ENCODE measurements at places on chromosomes 7 and 10. TPM values are rescaled to one million over a fixed set of nuclear protein-coding genes. Genes with fewer than 3 reads are reported as not detected.
A peak's percentile ranks its signal among the peaks of the same experiment; 100 is the strongest.

DNA sequence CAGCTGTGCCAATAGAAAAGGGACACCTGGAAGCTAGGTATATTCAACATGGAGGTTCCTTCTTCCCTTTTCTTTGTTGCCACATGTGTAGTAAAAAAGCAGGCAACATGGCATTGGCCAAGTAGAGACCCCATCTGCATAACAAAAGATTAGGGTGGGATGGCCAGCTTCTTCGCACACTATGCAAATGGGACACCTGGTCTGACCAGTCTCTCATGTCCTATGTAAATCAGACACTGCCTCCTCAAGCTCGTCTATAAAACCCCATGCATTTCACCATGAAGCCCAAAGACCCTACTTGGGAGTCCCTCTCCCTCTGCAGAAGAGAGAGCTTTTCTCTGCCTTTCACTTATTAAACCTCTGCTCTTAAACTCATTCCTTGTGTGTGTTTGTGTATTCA is 53.9 kb downstream of the MYL10 start:
- H3K27me3 ChIP-seq, result peaks cover 7% of the 10 kb centered on the region
- no peaks in the 10 kb centered on the region for H3K4me1 ChIP-seq
- no peak overlapping the region for H3K27ac ChIP-seq
- no peak for DNase-seq
- no peak overlapping the region for H3K4me3 ChIP-seq

- peaks cover 4% of the 10 kb centered on the region for H3K4me1 ChIP-seq
- DNase-seq, result peak; percentile 65
- no peaks in the 10 kb centered on the region for H3K36me3 ChIP-seq
- no peak overlapping the region for H3K4me3 ChIP-seq
These were observed 198.9 kb downstream of the REEP3 start for GRCh38 chr10:63720072-63720537.

The ELN gene
- total RNA-seq, result not detected

GRCh38 chr7:84232646-84233045 is 38.1 kb upstream of the SEMA3A start:
- H3K4me3 ChIP-seq, result no peak overlapping the region
- DNase-seq, result no peak
- H3K27me3 ChIP-seq, result no peaks in the 10 kb centered on the region

The GNAI1 gene
- total RNA-seq, result 16.8 TPM

The TWIST1 gene
- total RNA-seq, result 1.0 TPM

DNA sequence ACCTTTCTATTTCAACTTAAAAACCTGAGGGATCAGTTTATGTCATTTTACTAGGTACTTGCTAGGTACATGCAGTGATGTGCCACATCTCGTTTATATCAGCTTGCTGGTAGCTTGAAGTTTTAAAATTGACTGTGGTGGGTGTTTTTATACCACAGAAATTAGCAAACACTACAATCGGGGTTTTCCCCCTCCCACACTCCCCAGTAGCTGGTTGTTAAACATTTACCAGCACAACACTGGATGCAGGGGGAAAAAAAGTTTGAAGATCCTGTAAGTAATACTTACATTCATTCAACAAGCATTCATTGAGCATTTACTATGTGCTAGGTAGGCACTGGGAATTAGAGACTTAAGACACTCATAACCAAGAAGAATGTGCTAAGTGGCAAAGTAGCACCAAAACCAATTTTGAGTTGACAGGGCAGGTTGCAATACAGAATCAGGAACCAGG is 32.6 kb downstream of the USP6NL start:
- no peak overlapping the region for H3K27ac ChIP-seq
- H3K4me1 ChIP-seq, result no peaks in the 10 kb centered on the region
- no peaks in the 10 kb centered on the region for H3K36me3 ChIP-seq
- H3K27me3 ChIP-seq, result no peaks in the 10 kb centered on the region
- no peak for DNase-seq

- peaks cover 68% of the 10 kb centered on the region for H3K27me3 ChIP-seq
- DNase-seq, result no peak
- H3K27ac ChIP-seq, result no peak overlapping the region
- no peak overlapping the region for H3K4me3 ChIP-seq
- no peaks in the 10 kb centered on the region for H3K4me1 ChIP-seq
These were observed 82.0 kb downstream of the FGFR2 start for GRCh38 chr10:121516093-121516865.

The FAM25C gene
- total RNA-seq, result not detected

DNA sequence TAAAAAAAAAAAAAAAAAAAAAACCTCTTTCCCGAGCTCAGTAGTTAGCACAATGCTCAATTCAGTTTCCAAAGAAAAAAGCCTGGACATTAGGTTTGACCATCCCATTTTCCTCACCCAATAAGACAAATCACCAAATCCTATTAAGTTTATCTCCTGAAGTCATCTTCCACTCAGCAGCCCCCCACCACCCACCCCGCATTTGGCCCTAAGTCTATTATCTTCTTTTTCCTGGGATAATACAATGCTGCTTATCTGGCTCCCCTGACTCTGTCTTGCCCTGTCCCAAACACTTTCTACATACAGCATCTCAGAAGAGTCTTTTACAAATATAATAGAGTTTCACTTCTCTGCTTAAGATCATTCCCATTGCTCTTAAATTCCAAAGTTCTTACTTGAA is 17.8 kb upstream of the LMOD2 start:
- H3K27ac ChIP-seq, result no peak overlapping the region
- H3K27me3 ChIP-seq, result no peaks in the 10 kb centered on the region
- DNase-seq, result no peak
- no peak overlapping the region for H3K4me3 ChIP-seq

The TMEM139 gene
- total RNA-seq, result 131 TPM

GRCh38 chr10:120644556-120645410 is 187.8 kb downstream of the PLPP4 start:
- H3K27ac ChIP-seq, result no peak overlapping the region
- no peaks in the 10 kb centered on the region for H3K36me3 ChIP-seq
- H3K4me1 ChIP-seq, result no peaks in the 10 kb centered on the region
- H3K4me3 ChIP-seq, result no peak overlapping the region
- 0 out of 2 replicates have a peak, but pooled peaks cover 5% of the 10 kb centered on the region for H3K27me3 ChIP-seq

DNA sequence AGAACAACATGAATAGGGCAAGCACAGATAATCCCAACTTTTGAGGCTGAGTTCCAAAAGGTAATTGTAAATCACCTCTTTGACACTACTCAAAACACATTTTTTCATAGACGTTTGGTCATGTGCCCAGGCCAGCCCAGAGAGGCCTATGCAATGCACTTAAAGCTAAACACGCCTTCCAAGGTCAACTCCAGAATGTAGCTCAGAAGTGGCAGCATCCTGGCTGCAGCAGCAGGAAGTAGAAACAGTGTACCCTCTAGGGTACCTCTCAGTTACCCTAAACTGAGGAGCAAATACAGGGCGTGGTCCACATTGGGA is 58.7 kb downstream of the OSBPL3 start:
- peaks cover 55% of the 10 kb centered on the region for H3K4me1 ChIP-seq
- H3K27ac ChIP-seq, result peak overlapping the region; percentile 61
- H3K36me3 ChIP-seq, result no peaks in the 10 kb centered on the region

- H3K27me3 ChIP-seq, result no peaks in the 10 kb centered on the region
- no peak for DNase-seq
- no peaks in the 10 kb centered on the region for H3K36me3 ChIP-seq
- peaks cover 23% of the 10 kb centered on the region for H3K4me1 ChIP-seq
These were observed 42.4 kb upstream of the AGBL3 start for GRCh38 chr7:134943785-134944400.

DNA sequence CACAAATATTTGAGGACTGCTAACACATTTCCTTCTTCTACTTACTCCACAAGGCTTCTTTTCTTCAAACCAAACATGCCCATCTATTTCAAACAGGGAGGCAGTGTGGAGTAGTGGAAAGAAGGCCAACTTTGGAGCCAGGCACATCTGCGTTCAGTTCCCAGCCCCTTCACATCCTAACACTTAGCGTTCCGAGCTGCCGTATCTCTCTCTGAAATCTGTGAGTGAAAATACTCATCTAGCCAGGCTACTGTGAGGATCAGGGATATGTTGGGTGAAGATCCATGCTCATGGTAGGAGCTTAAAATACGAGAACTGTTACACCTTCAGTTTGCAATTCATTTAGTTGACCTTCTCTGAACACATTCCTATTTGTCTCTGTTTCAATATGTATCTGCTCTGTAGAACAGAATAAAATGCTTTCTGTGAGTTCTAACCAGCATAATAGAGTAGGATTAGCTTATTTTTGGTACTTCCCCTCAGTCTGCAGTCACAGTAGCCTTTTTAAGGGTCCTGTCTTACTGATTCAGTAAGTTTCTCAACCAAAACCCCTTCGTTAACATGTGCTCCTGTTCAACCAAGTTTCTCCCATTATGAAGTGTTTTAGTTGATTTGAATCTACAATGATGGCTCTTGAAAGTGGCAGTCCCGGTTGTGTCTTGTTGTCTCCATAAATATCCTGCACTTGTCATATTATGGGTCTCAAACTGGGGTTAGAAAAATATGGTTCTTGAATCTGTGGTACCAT is 3.3 kb upstream of the MEST start:
- DNase-seq, result no peak
- no peaks in the 10 kb centered on the region for H3K27me3 ChIP-seq
- no peaks in the 10 kb centered on the region for H3K36me3 ChIP-seq
- peak overlapping the region; percentile 13 for H3K27ac ChIP-seq
- H3K4me3 ChIP-seq, result no peak overlapping the region
- peaks cover 10% of the 10 kb centered on the region for H3K4me1 ChIP-seq

DNA sequence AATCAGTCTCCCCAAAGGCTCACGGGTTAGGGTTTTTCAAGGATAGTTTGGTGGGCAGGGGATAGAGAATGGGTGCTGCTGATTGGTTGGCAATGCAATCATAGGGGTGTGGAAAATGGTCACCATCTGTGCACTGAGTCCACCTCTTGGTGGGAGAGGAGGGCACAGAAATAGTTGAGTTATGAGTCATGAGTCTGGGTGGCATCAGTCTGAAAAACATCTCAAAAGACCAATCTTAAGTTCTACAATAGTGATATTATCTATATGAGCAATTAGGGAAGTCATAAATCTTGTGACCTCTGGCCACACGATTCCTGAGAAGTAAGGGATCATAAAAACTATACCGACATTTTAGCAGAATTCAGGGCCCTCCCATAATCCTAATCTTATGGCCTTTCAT is 62.7 kb downstream of the LGI1 start:
- H3K4me1 ChIP-seq, result no peaks in the 10 kb centered on the region
- H3K4me3 ChIP-seq, result no peak overlapping the region

The NUTM2A gene
- 1.5 TPM for total RNA-seq

The GPR22 gene
- not detected for total RNA-seq

DNA sequence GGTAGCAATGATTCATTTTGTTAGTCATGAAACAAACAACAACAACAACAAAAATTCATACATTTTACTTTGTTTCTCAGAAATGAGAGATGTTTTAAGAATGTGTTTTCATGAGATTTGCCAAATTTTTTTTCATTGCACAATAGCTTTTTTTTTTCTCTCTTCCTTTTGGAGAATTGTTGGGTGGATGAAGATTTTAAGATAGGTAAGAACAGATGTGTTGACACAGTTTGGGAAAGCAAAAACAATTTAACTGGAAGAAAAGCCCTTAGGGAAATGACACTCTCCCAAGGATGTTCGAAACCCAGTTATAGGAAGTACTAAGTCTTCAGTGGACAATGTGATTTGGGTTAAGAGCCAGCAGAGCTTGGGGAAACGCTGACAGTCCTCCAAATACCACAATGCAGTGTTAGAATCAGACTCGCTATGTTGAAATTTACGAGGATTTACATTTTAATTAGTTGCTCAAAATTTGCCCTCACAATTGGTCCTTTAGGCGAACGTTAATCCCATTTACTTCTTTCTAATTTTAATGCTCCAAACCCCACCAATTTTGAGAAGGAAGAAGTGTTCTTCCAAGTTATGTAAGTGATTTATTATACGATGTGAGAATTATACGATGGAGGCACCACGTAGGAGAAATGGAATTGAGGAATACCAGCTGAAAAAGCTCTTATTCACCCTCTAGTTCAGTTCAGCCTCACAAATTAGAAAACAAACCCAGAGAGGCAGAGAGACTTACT is 61.2 kb downstream of the HHEX start:
- H3K36me3 ChIP-seq, result no peaks in the 10 kb centered on the region
- no peaks in the 10 kb centered on the region for H3K4me1 ChIP-seq
- no peaks in the 10 kb centered on the region for H3K27me3 ChIP-seq

All from PC-9 (cell line).